ENCODE measurements at places on chromosomes 5 and 9.

- no peak for DNase-seq
Measured at GRCh38 chr9:114583371-114584155, 4.0 kb upstream of the ATP6V1G1 start.

GRCh38 chr5:171157775-171158174 is 151.3 kb upstream of the TLX3 start:
- DNase-seq: no peak

GRCh38 chr9:31612336-31613030 is 772.0 kb upstream of the ACO1 start:
- DNase-seq: no peak

DNA sequence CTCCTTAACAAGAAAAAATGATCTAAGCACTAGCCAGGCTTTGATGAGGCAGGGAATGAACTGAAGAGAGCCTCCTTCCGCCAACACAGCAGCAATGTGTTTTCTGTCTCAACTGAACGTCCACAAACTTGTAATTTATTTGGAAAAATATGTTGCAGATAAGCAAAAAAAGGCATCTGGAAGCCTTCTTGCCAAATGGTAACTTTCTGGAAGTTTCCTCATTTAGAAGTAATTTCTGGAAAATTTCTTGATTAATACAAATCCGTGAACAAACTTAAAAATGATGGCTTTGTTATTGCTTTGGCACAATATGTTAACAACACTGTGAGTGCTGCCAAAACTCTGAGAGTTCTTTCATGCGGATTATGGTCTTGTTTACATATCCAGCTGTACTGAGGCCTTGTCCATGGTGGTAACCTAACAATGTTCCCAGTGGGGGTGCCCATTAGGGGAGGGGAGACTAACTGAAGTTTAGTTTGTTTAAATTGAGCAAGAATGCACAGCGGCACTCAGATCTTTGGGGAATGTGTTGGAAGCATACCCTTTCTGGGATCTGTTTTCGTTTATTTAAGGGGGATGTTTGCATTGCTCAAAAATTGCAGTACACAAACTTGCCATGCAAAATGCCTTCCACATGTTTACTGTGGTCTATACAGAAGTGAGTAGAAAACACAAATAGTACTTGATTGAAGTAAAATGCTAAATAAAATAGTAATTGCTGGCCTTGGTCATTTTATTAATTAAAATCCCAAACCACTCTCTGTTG is 334.7 kb downstream of the NR2F1-AS1 start:
- DNase-seq: peak; percentile 63

- DNase-seq: no peak
Measured at GRCh38 chr5:151196556-151197290, 27.2 kb downstream of the CCDC69 start.

- DNase-seq: peak; percentile 65
Measured at GRCh38 chr9:96856363-96857286, 2.3 kb upstream of the ZNF782 start.

GRCh38 chr9:32716425-32716824 is 66.9 kb upstream of the TMEM215 start:
- no peak for DNase-seq
